Stimulated activated CD4-positive, alpha-beta T cell treated with anti-CD3 and anti-CD28 coated beads, Interleukin-1b, Interleukin-23, amount 100 ng/mL, for 1 hour (primary cell): ENCODE measurements at places on chromosomes 2 and 18.

DNA sequence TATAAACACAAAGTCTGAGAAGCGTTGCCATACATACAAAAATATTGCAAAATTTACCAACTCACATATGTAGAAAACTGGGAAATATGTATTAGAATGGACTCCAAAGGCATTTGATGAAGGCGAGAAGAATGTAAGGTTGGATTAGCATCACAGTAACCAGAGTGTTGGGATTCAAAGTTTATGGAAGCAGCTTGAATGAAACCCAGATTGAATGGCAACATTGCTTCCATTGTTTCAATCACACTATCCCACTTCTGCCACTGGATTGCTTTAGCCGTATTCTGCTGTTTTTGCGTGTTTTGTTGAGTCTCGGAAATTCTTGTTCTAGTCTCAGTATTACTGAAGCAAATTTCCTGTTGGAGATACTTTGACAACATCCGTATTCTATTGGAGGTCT is 609.0 kb upstream of the LRATD1 start:
- no peak for DNase-seq

- no peak for DNase-seq
Measured at GRCh38 chr2:197251163-197251562, 59.4 kb downstream of the ANKRD44 start.

GRCh38 chr18:6363216-6363615 is 51.5 kb downstream of the L3MBTL4 start:
- DNase-seq = no peak

GRCh38 chr2:191696001-191696400 is 18.1 kb downstream of the NABP1 start:
- no peak for DNase-seq

DNA sequence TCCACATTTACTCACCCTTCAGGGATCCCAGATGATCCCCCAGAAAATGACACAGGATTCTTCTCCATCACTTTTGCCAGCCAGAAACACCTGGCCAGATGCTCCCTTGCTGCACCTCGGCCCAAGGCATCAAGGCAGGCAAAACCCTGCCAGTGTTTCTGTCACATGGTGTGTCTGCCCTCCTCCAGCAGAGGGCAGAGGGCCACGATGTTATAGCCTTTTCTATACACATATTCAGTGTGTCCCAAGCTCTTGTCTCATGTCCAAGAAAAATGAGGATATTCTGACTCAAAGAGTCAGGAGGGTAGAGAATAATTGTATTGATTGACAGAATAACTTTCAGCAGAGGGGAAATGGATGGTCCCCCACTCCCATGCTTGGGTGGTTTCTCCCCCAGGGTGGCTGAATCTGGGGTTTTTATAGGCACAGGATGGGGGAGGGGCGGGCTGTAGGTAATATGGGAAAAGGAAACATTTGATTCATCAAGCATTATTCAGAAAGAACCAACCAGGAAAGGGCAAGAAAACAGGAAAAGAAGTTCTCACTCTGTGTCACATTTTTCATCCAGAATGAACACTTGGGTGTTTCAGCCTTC is 933.9 kb downstream of the TRIB2 start:
- no peak for DNase-seq
